NCI-H82 (cell line): ENCODE measurements at places on chromosomes 2 and 18.

GRCh38 chr2:198053148-198053547 lies 248.8 kb downstream of the PLCL1 start:
- no peak for DNase-seq

- DNase-seq, result no peak
These were observed 45.9 kb upstream of the TLK1 start for GRCh38 chr2:171206422-171207115.

DNA sequence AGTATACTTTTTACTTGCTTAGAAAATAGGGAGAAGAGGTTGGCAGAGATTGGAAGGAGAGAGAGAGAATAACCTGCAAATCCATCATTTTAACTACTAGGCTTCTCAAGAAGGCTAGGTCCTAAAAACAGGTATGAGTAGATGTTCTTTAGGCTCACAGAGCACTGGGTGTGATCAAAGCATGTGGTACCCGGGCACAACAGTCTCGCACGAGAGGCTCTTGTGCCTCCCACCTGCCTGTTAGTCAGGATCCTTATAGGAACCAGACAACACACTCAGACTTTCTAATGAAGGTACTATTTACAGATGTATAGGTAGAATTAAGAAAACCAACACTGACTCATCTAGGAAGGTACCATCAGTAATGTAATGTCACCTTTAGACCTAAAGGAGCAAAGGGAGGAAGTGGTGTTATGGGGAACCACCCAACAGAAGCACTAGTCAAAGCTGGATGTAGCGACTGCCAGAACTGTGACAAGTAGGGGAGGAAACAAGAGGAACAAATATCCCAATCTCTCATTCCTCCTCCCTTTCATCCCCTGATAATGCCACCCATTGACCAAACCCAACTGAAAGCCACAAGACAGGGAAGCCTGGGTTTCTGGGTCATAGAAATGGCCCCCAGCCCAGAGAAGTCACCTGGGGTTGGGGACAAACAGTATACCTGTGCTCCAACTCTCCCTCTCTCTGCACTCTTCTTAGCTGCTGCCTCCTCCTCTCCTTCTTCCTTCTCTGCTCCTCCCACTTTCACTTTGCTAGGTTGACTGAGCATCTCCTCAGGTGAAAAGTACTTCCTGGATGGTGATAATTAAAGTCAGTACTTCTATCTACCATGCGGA lies 16.0 kb upstream of the MARCHF4 start:
- no peak for DNase-seq

DNA sequence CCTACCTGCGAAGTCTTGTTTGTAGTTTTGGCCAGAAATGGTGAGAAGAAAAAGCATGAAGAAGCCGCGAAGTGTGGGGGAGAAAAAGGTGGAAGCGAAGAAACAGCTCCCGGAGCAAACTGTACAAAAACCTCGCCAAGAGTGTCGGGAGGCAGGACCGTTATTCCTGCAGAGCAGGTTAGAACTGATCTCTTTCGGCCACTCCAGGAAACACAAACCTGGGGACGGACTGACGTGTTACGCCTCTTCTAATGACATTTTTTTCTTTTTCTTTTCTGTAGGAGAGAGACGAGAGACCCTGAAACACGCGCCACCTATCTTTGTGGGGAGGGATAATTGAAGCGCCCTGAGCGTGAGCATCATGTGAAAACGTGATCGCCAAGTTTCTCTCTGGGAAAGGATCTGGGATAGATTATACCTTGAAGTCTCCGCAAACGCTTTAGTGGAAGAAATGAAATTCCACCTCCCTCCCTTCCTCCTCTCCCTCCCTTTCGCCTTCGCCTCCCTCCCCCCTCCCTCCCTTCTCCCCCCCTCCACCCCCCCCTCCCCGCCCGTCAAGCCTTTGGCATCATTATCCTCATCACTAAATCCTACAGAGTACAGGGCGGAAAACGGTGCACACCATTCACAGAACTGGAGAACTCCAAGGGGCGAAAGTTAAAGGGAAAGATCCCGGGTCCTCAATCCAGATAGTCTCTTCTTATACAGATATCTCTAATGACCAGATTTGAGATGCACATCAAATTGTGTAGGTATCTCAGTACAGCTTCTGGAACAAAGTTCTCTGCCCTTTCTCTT lies at the start of gene ZEB2:
Gene ZEB2 (minus strand): TSS at position 186 of the 798 bp plus-strand sequence. CDS start 2,769 bp downstream, outside the sequence.
- DNase-seq, result peak; percentile 95

GRCh38 chr18:42168907-42169306 lies 213.9 kb downstream of the PIK3C3 start:
- no peak for DNase-seq

DNA sequence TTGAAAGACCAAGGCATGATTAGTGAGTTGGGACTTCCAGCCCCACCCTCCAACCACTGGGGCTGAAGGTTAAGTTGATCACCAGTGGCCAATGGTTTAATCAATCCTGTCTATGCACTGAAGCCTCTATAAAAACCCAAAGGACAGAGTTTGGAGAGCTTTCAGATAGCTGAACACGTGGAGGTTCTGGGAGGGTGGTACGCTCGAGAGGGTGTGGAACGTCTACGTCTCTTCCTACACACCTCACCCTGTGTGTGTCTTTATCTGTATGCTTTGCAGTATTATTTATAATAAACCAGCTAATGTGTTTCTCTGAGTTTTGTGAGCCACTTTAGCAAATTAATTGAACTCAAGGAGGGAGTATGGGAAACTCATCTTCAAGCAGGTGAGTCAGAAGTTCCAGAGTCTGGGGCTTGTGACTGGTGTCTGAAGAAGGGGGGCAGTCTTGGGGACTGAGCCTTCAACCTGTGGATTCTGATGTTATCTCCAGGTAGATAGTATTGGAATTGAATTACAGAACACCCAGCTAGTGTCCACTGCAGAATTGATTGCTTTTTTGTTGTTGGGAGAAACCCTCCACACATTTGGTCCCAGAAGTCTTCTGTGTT lies 20.3 kb downstream of the ACTR3 start:
- no peak for DNase-seq

GRCh38 chr2:209383212-209383611 lies 40.6 kb upstream of the MAP2 start:
- DNase-seq, result no peak

DNA sequence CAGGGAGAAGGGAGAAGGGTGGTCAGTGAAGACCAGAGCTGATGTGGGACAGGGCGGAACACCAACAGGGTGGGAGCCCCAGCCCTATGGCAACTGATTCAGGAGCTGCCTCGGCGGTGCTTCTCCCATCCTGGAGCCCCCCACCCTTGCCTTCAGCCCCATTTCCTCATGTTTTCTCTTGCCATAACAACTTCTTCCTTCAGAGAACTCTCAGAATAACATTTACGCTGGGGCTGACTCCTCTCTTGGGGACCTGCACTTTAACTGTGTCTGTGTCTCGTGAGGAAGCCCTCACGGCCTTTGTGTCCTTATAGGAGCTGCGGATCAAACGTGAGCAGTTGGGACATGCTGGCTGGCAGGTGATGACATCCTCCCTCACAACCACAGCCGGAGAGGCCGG lies 116.4 kb upstream of the SNTG2 start:
- DNase-seq, result no peak

GRCh38 chr18:52339891-52340371 lies at the start of gene DCC:
Gene DCC, plus strand, starts transcription at chr18:52340197. Its CDS starts 591 bp downstream, at chr18:52340788.
- peak; percentile 96 for DNase-seq

DNA sequence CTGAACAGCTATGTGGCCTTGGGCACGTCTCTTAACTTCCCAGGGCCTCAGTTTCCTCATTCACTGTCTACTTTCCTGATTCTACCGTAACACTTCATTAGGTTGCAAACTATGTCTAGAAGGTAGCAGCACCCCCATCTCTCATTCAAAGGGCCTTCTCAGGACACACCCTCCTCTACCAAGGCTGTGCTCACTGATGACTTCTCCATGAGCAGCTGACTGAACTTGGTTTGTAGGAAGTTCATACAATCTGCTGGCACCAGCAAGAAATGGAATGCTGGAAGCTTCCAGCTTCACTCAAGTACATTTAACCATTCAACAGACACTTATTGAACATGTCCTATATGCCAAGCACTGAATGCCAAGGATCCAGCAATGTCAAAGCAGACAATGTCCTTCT lies 250.8 kb upstream of the CTAGE1 start:
- no peak for DNase-seq

- DNase-seq, result no peak
These were observed 223.7 kb downstream of the ACKR3 start for GRCh38 chr2:236793023-236794011.

DNA sequence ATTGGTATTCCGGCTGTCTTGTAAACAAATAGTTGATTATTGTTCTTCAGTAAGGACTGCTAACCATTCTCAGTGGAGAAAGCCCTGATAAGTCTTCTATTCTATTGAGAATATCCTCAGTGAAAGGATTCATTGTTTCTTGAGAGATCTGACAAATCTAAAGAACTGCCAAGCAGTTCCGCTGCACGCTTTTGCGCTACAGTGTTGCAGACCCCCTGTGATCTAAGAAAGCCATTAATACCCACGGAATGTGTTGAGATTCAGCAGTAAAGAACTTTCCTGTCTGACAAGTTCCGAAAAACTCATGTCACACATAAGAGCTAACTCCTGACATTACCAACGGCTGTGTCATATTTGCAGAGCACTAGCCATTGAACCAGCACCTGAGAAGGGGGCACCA lies 63.8 kb downstream of the ZNF236 start:
- DNase-seq, result no peak

DNA sequence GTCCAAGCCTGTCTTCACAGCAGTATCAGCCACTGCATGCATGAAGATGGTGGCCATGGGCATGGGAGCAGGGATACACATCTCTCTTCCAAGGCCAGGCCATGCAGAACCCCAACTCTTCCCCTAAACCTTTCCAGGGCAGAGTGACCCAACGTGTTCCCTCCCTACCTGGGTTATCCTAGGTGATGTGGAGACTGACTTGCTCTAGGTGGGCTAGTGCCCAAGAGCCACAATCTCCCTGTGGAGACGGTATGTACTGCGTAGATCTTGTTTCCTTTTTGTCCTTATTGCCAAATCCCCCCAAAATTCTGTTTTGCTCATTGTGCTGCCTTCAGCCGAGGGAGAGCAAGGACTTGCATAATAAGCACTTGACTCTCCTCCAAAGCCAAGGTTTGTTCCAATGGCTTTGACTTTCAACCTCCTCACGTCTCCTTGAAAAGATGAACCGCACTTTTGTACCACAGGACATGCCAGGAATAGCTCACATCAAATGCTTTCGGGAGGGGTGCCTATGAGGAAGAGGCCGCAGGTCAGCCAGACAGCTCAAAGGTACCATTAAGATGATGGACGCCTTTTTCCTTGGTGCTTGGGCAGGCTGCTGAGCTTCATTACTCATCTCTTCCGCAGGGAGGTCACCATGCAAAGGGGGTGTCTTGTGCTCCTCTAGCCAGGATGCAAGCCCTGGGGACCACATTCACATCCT lies 76.2 kb upstream of the GLI2 start:
- DNase-seq, result no peak

DNA sequence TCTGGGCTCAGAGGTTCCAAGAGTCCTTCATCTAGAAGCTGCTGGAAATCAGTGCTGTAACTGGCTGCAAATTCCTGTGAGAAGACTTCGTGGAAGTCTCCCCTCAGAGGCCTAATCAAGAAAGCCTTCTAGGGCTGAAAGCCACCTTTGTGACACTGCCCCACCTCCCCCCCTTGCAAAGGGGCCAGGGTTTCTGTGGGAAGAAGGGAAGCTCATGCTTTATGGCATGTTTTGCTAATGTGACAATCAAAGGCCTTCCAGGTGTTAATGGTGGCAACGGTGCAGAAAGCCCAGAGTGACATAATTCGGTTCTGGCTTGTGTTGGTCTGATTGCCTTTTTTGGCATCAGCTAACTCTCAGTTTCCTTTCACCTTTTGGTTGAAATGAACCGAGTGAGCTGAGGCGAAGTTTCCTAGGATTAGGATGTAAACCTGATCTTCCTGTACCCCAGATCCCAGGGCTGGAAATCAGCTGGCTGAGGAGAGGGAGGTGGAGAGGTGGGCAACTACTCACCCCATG lies 126.9 kb upstream of the TRIB2 start:
- DNase-seq, result no peak

GRCh38 chr18:76988031-76988826 lies 144.4 kb downstream of the MBP start:
- no peak for DNase-seq

DNA sequence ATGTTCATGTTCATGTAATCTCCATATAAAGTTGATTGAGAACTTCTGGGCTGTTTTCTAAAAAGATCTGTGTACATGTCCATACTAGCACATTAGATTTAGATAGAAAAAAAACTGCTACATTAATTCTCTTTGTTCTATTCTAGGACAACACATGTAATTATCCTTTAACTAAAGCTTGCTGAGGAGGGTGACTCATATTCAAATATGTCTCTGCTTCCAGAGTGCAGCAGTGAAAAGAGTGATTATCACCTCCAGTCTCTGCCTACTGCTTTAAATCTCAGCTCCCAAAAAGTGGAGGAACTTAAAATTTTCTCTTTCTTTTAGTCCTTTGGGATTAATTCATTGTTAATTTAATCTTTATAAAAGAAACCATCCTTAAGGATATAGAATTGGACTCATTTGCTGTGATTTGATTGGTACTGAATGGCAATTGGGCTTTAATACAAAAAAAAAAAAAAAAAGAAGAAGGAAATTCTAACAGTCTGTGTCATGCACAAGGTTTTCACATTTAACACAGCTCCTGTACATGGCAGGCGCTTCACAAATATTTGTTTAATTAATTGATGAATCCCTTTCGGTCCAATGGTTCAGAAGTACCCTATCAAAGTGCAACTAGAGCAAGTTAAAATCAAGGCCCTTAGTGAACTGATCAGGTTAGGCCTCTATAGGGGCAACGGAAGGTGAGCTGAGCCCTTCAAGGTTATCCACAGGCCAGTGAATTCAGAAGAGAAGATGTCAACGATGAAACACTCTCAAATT lies 214.0 kb upstream of the KCNJ3 start:
- DNase-seq, result peak; percentile 5

DNA sequence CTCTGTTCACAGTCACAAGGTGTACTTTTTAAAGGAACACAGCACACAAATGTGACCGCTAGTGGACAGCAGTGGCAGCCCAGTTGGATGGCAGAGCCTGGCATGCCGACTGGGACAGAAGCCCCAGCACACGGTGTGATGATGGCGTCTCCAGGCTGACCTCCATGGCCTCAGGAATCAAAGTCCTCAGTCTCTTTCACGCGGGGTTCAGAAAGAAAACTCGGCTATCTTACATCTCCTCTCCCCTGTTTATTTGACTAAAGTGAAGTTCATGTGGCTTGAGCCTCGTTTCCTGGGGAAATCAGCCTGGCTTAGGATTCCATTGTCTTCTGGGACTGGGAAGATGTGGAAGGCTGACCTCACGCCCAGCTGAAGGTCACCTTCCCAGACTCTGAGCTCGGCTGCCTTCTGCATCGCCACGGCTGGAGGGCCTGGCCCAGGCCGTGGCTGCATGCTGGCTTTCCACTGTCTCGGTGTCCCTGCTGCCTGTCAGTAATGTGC lies 56.1 kb downstream of the ASAP2 start:
- DNase-seq, result no peak

- DNase-seq, result no peak
These were observed 116.5 kb upstream of the FOSL2 start for GRCh38 chr2:28276076-28276618.

GRCh38 chr2:171762879-171763573 lies 75.8 kb downstream of the DYNC1I2 start:
- DNase-seq, result no peak

GRCh38 chr2:102385522-102385921 lies 29.9 kb downstream of the IL18R1 start:
- DNase-seq, result no peak
